ENCODE measurements at places on chromosomes 2 and 18. TPM values are rescaled to one million over a fixed set of nuclear protein-coding genes. Genes with fewer than 3 reads are reported as not detected.

DNA sequence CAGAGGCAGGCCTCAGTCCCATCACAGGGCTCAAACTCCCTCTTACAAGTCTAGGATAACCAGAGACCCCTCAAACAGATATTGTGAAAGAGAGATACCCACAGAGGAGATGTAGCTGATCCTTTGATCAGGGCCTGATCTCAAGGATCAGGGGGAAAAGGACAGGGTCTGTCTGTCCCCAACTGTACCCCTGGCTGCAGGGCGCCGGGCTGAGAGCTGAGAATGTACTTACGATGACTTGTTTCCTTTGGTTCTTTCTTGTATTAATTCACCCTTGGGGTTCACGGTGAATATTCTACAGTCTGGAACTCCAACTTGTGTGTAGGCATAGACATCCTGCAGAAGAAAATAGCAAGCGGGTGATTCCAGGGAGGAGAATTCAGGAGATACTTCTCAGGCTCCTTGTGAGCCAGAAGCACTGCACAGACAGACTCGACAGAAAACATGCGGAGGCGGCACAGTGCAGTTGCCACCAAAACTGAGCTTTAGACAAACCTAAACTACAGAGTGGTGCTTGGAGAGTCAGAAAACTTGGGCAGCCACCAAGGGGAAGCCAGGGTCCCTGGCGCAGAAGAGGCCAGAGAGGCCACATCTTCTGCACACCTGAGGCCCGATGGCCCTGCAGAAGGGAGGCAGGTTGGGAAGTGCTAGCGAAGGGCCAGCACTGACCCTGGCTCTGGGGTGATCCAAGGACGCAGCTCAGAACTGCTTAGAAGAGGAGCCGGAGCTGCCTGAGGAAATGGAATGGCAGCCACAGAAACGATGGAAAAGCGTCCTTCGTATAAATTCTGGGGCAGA, 73.9 kb downstream of the EMILIN2 start:
- DNase-seq = no peak

GRCh38 chr2:159677654-159678053, 34.7 kb upstream of the MARCHF7 start:
- DNase-seq = no peak

DNA sequence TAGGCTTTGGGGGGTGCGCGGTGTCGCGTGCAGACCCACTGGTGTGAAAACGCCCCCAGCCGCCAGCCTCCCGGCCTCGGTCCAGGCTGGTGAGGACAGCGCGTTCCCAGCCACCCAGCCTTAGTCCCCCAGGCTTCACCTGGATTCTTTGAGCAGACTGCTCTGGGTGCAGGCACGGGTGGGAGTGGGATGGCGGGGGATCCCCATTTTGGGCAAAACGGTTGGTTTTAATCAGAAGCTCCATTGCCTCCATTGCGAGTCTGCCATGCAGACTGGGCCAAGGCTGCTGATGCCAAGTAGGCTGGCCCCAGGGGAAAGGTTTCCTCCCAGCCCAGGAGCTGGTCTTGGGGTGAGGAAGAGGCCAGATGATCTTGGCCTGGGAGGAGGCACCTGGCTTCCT, 445 bp downstream of the MLPH start:
- no peak for DNase-seq

The YWHAQ gene
- total RNA-seq = 279 TPM

The CTAGE1 gene
- not detected for total RNA-seq

The TWIST2 gene
- 5.4 TPM for total RNA-seq

The ANKAR gene
- 3.6 TPM for total RNA-seq

DNA sequence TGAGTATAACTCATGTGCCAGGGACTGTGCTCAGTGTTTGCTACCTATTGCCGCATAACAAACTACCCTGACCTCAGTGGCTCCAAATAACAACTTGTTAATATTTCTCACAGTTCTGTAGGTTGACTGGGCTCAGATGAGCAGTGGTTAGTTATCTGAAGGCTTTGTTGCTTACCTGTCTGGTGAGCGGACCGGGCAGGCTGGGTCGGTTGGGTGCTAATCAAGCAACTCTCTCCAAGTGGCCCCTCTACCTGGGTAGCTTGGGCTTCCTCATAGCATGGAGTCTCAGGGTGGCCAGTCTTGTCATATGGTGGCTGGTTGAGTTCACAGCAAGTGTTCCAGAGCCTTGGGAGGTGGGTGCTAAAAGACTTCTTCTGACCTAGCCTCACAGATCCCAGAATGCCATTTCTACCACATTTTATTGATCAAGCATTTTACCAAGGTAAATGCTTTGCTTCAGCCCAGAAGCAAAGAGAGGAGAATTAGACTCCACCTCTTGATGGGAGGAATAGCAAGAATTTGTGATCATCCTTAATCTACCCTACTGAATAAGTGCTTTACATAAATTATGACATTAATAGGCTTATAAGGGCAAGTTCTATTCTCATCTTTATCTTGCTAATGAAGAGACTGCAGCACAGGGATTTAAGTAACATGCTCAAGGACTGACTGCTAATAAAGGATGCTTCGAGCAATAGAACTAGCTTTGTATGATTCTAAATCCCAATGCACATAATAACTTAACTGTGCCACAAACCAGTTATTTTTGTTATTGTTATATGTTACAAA, 16.9 kb downstream of the RAB31 start:
- DNase-seq = no peak

The DTNA gene
- total RNA-seq = 5.7 TPM

The EFHD1 gene
- not detected for total RNA-seq

The MARCHF4 gene
- total RNA-seq = 3.6 TPM

- DNase-seq = no peak
Observed at GRCh38 chr18:50848061-50848551, 28.3 kb upstream of the MRO start.

DNA sequence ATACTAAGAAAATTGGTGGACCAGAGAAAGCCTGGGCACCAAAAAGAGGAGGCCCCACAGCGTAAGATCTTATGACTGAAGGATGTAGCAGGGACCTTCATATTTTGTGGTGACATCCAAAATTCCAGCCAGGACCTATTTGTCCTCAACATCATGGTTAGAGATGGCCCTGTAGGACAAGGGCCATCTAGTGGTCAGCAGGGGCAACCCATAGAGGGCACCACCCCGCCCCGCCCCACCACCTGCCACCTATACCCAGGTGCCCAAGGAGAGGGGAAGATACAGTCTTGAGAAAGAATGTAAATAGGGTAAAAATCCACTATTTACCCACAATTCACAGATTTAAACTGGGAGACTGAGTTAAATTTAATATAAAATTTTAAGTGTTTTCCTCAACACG, 59.6 kb upstream of the TMEM163 start:
- no peak for DNase-seq

The TBR1 gene
- total RNA-seq = 0.04 TPM

The PAX8 gene
- 0.18 TPM for total RNA-seq

The LRATD1 gene
- total RNA-seq = 0.04 TPM

The TMEM169 gene
- 0.14 TPM for total RNA-seq

The LYPD1 gene
- 66.5 TPM for total RNA-seq

The SERPINB13 gene
- total RNA-seq = not detected

The CD226 gene
- 0.04 TPM for total RNA-seq

The RAD51AP2 gene
- not detected for total RNA-seq

The ITPRIPL1 gene
- 5.4 TPM for total RNA-seq

The SELENOI gene
- total RNA-seq = 17.9 TPM

- no peak for DNase-seq
Observed at GRCh38 chr2:216078776-216079175, 2.8 kb downstream of the PECR start.

DNA sequence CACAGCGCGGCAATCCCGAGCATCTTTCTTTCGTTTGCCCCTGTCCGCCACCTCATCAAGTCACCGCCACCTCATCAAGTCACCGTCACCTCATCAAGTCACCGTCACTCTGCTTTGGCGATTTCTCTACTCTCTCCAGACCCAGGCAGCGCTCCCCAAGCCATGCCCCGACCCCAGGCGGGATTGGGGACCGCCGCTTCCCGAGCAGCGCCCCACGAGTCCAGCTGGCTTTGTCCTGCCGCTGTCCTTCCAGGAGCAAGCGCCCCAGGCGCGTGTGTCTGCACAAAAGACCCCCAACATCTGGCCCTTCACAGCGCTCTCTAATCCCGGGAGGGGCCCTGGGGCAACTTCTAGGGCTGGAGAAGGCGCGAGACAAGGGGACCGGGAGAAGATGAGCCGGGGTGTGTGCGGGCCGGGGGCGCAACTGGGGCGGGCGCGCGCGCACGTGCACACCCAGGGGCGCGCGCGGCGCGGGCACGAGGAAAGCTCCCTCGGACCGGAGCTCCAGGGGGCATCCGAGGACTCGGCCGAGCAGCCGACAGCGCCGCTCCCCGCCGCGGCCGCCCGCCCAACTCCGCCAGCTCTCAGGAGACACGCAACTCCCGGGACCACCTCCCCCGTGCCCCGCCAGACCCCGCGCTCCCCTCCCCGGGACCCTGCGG, 633 bp upstream of the RNF152 start:
- no peak for DNase-seq

- no peak for DNase-seq
Observed at GRCh38 chr2:133240491-133241223, 327.6 kb downstream of the NCKAP5 start.

The STRN gene
- 34.3 TPM for total RNA-seq

- no peak for DNase-seq
Observed at GRCh38 chr2:226800941-226801784, 1.5 kb upstream of the IRS1 start.

The ANKRD30BL gene
- not detected for total RNA-seq

The PPM1G gene
- 225 TPM for total RNA-seq

DNA sequence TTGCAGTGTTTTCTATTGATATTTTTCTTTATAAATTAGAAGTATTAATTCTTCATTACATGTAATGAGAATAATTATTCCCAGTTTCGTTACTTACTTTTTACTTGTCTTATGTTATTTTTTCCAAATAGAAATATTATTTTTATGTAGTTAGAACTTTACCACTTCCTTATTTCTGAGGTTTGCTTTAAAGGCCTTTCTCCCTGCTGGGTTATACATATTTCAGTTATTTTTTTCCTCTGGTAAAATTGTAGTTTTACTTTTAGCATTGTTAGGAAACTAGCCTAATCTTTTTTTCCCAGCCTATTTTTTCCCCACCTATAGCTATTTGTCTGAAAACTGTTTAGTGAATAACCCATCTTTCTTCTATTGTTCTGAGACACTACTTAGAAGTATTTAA, 17.1 kb downstream of the RNF144A start:
- no peak for DNase-seq

The CFC1 gene
- not detected for total RNA-seq

DNA sequence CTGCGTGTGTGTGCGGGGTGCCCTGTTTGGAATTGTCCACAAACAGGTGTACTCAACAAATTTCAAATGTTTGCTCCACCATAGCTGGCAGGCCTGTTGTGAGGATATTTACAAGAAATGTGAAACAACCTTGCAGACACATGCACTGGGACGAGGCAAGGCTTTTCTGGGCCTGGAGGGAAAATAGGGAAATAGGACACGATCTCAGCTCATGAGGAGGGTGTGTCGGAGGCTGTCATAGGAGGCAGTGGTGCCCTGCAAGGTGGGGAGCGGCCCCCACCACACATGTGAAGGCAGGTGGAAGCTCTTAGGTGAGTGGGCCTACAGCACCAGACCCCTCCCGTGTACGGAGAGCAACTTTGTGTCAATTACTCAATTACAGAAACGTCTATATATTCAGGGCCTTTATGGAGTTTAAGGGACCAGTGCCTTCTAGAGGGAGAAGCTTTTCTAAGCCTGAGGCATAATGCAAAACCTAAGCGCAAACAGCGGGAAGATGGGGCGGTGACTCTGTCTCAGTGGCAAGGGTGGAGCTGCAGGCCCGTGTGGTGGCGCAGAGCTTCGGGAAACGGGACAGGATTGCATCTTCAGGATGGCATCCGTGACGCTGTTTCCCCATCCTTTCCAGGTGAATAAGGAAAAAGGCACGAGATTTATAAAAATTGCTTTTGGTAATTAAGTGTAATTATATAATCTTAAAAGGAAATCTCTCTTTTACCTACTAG, 48.0 kb downstream of the RNF144A start:
- no peak for DNase-seq

DNA sequence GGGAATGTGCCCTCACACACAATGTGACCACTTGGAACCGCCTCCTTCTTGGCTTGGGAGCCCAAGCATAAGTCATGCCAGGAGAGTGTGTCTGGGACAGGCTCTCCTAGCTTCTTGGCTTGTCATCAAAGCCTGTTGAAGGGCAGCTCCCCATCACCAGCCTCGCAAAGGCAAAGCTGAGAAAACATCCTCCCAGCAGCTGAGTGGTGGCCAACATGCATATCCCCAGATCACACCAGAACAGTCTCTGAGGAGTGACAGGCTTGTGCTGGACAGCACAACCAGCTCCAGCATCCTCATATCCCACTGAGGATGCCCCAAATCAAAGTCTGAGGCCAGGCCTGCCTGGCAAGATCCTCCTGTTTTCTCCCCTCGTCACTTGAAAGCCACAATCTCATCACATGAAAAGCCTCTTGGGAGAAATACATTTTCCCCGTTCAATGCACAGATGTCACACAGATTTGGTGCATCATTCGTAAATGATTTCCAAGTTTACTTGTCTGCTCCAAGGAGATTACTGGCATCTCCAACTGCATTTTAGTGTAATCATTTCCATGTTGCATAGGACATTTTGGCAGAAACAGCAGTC, 269.3 kb downstream of the TTC32 start:
- no peak for DNase-seq

The LRP2 gene
- total RNA-seq = under 0.01 TPM

GRCh38 chr2:19350678-19351401, 7.6 kb downstream of the OSR1 start:
- no peak for DNase-seq

The IRS1 gene
- 0.07 TPM for total RNA-seq

GRCh38 chr18:49833814-49834213, 20.5 kb upstream of the ACAA2 start:
- DNase-seq = no peak

- no peak for DNase-seq
Observed at GRCh38 chr2:91748902-91749301, 3057.4 kb downstream of the RPIA start.

DNA sequence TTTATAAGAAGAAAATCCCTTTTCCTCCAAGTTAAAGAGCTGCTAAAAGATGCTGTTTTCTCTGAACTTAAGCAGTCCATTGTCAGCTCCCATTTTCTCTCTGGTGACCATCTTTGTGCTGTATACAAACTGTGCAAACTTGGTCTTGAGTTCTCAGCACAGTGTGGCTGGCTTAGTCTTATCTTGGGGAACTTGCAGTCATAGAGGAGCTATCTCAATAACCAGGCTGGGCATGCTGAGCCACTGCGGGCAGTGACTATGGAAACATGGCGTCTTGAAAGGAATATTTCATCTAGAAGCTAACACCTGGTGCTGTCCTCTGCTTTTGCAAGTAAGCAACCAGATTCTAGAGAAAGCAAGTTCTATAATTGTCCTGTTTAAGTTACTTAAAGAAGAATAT, 1334.4 kb upstream of the CELF4 start:
- DNase-seq = no peak

The SLC4A3 gene
- total RNA-seq = 0.13 TPM

GRCh38 chr2:232203936-232204335, 174.6 kb upstream of the ALPP start:
- no peak for DNase-seq

GRCh38 chr2:201777043-201777442, 3.7 kb downstream of the ALS2 start:
- DNase-seq = no peak

- no peak for DNase-seq
Observed at GRCh38 chr18:61093965-61094364, 239.3 kb upstream of the CDH20 start.

The FEV gene
- not detected for total RNA-seq

The DPYSL5 gene
- not detected for total RNA-seq

Measured in pulmonary artery endothelial cell (primary cell).